Stimulated activated CD4-positive, alpha-beta T cell treated with anti-CD3 and anti-CD28 coated beads, Interleukin-4, amount 100 ng/mL, for 24 hours (primary cell): ENCODE measurements at places on chromosomes 1 and 21.

GRCh38 chr1:81379430-81379829, 421.3 kb upstream of the ADGRL2 start:
- DNase-seq, result no peak

DNA sequence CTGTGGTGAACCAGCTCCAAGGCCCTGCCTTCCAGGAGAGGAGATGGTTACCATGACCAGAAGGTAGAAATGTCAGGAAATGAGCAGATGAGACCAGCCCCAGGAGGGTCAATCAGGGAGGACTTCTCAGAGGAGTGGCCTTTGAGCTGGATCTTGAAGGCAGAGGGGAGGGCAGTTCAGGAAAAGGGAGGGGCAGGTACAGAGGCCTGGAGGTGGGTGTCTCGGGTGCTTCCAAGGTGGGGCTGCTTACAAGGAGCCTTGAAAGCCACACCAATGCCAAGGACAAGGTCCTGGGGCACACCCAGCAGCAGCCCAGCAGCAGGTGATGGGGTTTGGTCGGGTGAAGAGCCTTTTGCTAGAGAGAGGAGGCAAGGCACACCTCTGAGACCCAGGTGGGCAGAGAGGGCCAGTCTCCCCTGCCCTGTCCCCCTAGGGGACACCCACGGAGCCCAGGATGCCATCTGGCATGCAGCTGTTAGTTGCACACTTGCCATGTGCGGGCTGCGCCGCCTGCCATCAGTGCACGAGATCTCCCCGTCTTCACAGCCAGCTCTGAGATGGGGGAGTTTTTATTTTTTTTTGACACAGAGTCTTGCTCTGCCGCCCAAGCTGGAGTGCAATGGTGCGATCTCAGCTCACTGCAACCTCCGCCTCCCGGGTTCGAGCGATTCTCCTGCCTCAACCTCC, 18.5 kb downstream of the SLC66A1 start:
- DNase-seq, result no peak

DNA sequence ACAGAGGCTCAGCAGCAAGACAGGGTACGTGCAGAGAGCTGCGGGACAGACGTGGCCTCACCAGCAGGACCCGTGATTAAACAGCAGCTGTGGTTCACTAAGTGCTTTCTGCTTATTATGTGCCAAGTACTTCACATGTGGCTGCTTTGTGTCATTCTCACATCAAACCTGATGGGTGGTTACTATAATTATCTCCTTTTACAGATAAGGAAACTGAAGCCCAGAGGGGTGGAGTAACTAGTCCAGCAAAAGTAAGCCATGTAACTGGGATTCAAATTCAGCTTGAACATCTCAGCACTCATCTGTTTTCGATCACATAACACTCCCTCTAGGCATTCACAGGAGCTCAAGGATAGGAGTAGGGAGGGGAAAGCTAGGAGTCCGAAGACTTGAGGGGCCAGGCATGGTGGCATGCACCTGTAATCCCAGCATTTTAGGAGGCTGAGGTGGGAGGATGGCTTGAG, 50.8 kb upstream of the CLIC4 start:
- DNase-seq, result no peak

GRCh38 chr1:192592981-192593708, 17.6 kb downstream of the RGS1 start:
- no peak for DNase-seq

- DNase-seq, result no peak
Measured at GRCh38 chr1:5770981-5771765, 221.1 kb downstream of the NPHP4 start.

- no peak for DNase-seq
Measured at GRCh38 chr21:42017022-42017421, 6.9 kb upstream of the ZBTB21 start.

DNA sequence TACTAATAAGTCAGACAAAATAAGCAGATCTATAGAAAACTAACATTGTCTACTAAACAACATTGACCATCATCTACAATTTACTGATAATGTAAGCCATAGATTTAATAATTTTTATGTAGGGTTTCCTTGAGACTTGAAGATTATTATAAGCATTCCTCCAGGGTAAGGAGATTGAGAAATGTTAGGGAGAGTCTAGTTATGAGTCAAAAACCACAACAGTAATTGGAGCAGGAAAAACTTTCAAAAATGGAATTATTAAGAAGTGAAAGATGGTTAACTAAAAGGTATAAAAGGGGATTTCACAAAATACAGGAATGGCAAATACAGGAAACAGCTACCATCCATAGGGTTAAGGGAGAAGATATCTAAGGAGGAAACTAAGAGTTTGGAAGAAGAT, 12.4 kb upstream of the UHMK1 start:
- DNase-seq, result no peak

DNA sequence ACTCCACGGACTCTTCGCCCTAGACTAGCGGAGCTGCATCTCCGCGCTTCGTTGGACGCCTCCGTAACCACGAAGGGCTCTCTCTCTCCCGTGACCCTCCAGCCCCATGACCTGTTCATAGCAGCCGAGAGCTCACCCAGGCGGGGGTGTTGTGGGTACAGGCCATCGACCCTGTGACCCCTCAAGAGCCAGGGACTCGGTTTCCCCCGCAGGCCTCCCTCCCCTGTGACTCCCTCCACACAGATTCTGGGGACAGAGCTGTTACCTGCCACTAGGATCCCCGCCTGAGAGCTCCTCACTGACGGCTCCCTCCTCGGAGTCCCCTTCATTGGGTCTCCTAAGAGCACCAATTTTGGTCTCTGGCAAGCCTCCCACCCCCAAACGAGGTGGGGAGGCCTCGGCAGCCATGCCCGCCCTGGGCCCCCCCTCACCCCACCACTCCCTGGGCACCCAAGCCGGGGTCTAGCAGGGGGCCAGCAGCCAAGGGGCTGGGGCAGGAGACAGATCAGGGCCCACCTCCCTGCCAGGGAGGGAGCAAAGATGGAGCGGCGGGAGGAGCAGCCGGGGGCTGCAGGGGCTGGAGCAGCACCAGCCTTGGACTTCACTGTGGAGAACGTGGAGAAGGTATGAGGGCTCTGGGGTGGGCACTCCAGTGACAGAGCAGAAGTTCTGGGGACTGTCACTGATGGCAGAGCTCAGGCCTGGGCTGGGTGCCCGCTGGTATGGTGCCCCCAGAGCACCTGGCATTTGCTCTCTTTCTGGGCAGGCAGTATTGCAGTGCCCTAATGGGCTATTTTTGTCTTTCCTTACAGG, 517 bp downstream of the IPO13 start:
- DNase-seq, result no peak

DNA sequence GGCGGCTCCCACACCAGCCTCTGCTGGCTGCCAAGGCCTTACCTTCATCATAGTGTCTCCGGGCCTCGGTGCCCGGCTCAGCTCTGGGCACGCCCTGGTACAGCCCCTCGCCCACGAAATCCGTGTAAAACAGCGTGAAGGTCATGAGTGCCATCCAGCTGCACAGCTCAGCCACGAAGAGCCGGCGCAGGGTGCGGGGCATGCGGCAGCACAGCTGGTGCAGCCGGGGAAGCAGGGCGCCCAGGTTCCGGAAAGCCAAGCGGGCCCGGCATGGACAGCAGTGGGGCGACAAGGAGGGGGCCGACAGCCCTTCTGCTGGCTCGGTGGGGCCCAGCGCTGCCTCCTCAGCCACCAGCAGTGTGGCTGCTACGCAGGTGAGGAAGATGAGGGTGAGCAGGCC, 17.5 kb downstream of the SLC45A3 start:
- no peak for DNase-seq

GRCh38 chr1:112939810-112940209, 16.2 kb downstream of the SLC16A1 start:
- no peak for DNase-seq

GRCh38 chr1:87937831-87938395, 609.2 kb downstream of the LMO4 start:
- DNase-seq, result no peak

DNA sequence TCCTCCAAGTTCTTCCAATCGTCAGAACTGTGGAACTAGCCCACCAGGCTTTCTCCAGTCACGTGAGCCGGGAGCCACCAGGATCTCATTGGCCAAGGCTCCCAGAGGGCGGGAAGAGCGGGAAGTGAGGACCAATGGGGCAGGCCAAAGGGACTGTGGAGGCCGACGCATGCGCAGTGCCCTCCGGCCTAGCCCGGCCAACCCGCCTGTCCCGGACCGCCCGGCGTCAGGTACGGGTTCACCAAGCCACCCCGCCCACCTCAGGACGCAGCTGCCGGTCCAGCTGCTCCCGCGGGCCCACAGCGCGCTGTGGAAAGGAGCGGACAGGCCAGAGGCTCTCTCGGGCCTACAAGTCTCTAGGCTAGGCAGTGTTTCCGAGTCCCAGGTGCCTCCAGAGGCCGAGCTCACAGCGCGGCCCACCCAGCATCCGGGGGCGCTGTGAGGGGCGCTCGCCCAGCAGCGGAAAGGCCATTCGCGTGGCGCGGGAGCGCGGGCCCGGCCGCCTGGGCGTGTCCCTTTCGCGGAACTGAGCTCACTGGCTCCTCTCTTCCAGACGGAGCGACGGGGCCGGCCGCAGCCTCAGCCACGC, 10.9 kb downstream of the OR14I1 start:
- DNase-seq, result no peak

DNA sequence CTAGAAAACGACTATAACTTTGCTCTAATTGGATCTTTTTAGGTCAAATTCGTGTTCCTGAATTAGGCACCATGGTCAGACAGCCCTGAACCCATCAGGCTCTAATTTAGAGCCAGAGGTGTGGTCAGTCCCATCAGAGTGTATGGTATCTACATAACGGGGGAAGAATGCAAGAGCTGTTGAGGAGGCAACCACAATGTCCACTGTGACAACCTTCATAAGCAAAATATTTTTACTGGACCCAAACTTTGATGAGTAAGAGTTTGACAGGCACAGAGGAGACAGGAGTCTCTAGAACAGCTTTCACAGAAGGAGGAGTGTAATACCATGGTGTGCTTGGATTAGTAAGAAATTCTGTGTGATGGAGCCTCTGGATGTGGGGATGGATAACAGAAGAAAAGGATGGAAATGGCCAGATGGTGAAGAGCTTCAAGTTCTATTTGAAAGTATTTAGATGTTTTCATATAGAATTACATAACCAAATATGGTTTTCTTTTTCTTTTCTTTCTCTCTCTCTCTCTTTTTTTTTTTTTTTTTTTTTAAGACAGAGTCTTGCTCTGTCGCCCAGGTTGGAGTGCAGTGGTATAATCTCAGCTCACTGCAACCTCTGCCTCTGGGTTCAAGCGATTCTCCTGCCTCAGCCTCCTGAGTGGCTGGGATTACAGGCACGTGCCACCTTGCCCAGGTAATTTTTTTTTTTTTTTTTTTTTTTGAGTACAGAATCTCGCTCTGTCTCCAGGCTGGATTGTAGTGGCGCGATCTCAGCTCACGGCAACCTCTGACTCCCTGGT, 24.9 kb downstream of the UBE2U start:
- DNase-seq, result no peak

- no peak for DNase-seq
Measured at GRCh38 chr1:216805233-216805632, 82.0 kb upstream of the ESRRG start.

DNA sequence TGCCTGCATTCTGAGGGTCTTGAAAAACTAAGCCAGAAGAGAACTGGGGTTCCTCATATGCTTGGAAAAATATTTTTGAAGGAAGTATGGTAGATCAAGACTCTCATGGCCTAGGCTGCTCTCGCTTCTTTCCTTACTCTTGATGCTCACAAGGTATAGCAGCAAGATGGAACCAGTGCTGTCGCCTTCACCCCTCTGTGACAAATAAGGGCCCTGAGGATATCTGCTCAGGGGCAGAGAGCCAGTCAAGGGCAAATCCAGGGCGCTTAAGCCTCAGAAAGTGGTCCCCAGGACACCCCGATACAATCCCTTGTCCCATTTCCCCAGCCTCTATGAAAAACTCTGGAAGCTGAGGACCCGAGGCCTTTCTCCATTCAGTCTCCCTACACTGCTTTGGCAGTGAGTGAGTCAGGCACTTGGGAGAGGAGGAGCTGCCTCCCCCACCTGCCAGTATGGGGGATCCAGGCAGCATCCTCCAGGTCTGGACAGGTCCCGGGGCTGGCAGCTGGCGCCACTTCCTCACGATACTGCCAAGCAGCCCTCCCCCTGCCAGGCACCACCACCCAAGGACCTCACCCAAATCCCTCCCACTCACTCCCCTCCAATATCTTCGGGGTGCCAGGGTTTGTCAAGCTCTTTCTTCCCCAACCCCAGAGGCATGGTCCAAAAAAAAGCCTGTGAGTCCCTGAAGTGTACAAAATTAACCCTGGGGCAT, 1.3 kb downstream of the IGSF9 start:
- no peak for DNase-seq

- DNase-seq, result no peak
Measured at GRCh38 chr1:208190784-208191183, 53.4 kb downstream of the PLXNA2 start.

DNA sequence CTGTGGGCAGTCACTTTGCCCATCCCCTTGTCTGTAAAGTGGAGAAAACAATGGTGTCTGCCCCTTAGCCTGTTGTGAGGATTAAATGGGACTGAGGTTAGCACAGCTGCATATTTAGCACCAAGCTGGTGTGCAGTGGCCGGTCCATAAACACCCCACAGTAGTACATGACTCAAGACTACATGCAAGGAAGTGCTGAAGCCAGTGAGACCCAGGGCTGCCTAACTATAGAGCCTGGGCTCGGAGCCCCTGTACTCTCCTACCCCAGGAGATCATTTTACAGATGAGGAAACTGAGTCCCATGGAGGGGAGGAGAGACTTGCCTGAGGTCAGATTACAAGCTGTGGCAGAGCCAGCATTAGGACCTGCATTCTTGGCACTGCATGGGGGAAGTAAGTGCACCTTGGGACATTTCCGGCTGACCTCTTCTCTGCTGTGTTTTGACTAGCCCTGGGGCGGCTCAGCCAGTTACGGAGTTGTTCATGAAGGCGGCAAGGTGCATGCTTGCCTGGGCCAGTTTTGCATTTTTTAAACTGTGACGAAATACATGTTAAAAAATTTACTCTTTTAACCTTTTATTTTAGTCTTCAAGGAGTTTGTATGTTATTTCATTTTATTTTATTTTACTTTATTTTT, 3.2 kb downstream of the SERINC2 start:
- no peak for DNase-seq

DNA sequence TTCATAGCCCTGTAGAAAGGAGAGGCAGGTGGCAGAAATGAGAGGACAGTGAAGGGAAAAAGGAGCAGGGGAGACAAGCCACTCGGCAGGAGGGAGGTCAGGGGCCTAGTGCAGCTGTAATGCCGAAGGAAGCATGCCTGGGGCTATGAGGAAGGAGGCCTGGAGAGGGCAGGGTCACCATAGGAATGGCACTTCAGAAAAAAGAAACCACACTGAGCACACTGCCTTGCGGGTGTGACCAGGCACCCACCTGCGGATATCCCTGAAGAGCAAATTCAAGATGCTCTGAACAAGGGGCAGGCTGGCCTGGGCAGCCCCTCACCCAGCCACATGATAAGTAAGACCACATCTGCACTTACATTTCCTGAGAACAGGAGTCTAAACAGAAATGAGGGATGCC, 104.7 kb downstream of the JAK1 start:
- DNase-seq, result no peak

GRCh38 chr1:24830680-24831272, 85.5 kb downstream of the CLIC4 start:
- DNase-seq, result no peak

- no peak for DNase-seq
Measured at GRCh38 chr1:241592273-241592958, 47.8 kb downstream of the CHML start.
